ENCODE measurements at places on chromosomes 2 and 18.

GRCh38 chr18:71942433-71942832, 601.7 kb downstream of the CBLN2 start:
- DNase-seq, result no peak

GRCh38 chr2:184053326-184053725, 545.0 kb upstream of the ZNF804A start:
- DNase-seq, result no peak

DNA sequence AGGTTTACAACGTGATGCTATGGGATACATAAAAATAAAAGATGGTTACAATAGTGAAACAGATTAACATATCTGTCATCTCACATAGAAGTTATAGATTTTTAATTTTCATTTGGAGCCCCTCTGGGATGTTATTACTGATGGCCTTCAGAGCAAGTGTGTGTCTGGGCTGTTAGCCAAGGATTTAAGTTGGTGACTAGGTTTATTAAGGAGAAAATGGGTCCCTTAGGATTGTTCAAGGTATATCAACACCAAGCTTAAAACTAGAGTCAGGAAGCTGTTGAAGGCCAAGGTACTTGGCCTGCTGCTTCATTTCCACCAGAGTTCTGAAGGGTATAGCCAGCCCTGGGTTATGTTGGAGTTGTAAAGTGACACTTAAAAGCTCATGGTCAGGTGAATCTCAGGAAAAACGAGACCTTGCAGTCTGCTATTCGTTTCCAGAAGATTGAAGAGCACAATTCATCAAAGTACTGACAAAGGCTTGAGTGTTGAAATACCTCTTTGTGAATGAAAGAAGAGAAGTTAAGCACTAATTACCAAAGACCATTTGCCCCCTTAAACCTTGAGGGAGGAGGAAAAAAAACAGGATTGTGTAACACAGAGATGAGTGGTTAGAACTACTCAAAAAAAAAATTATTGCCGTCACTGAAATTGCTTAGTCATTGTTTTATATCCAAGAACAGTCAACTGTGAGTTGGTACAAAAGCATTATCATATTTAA, 48.4 kb downstream of the MAP2 start:
- no peak for DNase-seq

- no peak for DNase-seq
Observed at GRCh38 chr2:231527091-231527395, 3.2 kb downstream of the NMUR1 start.

DNA sequence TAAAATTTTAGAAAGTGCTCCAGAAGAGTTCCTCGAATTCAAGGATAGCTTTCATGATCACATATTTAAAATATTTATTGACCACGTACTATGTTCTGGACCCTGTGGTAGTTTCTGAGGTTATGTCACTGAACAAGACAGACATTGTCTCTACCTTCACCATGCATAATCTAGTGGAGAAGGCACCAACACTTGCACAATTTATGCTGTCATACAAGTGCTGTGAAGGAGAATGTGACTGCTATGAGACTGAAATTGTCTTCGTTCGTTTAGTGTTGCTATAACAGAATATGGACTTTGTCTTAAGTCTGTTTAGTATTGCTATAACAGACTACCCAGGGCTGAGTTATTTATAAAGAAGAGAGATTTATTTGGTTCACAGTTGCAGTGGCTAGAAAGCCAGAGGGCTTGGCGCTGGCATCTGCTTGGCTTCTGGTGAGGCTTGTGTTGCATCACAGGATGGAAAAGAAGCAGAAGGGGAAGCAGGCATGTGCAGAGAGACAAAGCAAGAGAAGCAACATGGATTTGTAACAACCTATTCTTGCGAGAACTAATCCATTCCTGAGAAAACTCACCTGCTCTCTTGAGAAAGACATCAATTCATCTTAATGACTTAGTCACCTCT, 50.0 kb upstream of the RFX8 start:
- no peak for DNase-seq

- no peak for DNase-seq
Observed at GRCh38 chr2:36680012-36680411, 16.5 kb upstream of the VIT start.

DNA sequence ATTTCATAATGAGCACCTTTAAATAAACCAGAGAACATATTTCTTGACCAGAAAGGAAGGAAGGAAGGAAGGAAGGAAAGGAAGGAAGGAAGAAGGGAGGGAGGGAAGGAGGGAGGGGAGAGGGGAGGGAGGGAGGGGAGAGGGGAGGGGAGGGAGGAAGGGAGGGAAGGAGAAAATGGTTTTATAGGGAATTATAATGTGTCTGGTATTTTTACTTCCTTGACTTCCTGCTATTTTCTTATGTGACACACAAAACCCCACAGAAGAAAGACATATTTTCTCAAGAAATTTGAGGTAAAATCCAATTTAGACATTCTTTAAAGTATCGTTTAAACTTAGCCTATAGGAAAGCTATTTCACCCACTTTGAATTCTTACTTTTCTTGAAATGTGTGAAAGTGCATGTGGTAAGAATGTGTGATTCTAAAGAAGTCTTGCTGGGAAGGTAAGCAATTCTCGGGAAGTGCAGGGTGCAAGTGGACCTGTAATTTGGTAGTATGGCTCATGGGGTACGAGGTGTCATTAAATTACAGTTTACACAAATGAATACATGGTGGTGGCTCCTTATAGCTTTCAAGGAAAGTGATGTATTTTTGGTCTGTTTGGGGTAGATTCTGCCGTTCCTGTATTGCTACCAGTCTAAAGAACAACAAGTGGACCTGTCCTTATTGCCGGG, 18.0 kb downstream of the RNF125 start:
- DNase-seq, result no peak

DNA sequence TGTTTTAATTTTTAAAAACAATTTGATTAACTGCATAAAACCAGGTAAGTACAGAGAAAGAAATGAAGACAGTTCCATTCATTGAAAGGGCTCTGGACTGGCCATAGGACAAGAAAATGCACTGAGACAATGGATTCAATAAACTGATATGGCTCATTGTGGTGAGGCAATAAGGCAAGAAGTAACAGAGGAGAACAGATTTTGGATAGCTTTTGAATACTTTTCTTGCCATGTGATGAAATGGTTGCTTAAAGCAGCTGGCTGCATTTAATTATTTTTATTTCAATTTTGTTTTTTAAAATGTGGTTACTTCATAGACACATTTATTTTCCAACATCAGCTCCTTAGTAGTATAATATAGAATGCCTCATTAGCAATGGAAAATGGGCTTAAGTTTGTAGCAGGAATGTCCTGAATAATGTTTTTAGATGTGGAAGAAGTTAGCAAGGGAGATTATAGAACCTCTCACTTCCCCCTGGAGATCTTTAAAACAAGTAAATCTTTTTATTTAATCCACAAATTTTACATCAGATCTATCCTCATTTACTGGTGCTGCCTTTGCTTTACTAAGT, 646.9 kb upstream of the ZEB2 start:
- no peak for DNase-seq

DNA sequence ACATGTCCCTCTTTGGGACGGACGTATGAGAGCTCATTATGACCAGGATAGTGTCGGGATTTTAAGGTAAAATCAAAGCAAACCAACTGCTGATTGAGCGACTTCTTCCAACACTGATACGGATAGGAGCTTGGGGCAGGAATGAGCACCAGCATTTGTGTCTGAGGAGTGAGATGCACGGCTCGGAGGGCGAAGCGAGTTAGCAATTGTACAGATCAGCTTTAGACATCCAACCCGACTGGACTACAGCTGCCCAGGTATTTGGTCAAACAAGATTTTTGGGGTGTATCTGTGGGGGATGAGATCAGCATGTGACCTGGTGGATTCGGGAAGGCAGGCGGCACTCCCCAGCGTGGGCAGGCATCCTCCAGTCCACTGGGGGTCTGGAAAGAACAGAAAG, 76.1 kb downstream of the NDUFA10 start:
- DNase-seq, result no peak

DNA sequence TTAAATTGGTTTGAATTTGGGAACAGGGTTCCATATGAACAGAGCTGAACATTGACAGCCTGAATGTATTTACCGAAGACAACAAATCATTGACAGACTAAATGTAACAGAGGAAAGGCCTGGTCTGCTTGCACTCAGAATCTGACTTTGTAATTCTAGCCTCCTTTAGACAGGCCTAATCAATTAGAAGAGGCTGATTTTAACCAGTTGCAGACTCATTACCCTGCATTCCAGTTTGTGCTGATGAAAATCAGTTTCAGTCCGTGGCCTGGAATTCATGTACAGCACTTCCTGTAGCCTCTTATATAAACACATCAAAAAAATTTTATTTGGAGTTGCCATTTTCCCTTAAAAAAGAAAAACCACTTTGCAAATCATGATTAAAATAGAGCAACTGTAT, 93.1 kb upstream of the ZFP36L2 start:
- DNase-seq, result no peak
